ENCODE measurements at places on chromosomes 4 and X.

GRCh38 chr4:27267339-27267969 is 406.8 kb downstream of the STIM2 start:
- DNase-seq, result no peak

GRCh38 chr4:10063544-10064300 is 42.4 kb upstream of the SLC2A9 start:
- peak; percentile 28 for DNase-seq

DNA sequence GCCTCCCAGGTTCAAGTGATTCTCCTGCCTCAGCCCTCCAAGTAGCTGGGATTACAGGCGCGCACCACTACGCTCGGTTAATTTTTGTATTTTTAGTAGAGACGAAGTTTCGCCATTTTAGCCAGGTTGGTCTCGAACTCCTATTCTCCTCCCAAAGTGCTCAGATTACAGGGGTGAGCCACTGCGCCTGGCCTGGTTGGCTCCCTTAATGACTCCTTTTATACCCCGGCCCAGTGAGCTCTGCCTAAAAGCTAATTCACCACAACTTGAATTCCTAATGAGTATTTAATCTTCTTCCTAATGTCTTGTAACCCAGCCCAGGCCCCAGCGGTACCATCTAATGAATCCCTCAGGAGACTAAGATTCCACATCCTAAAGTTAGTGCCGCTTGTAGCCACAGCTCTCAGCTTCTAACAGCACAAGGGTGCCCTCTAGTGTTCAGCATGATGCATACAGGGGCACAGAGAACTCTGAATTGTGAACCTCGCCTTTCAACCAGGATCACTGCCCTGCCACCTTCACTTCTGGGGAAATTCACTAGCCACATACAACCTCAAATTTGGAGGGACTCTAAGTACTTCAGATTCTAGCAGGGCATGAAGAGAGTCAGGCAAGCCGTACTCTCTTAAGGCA is 89.5 kb downstream of the OR13H1 start:
- no peak for DNase-seq

DNA sequence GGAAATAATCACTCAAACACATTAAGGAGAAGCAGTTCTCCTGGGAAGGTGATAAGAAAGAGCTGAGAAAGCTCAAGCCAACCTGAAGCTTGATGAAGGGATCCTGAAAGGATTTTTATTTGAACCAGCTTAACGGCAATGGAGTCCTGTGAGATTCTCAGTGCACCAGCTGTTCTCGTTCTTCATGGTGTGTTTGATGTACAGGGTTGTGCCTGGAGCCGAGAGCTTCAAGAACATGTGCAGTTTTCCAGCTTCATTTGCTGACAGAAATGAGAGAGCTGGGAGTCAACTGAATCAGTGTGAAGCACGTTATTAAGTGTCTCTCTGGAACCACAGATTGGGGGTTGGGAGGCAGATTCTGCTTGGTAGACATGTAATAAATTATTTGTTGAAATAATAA is 115.7 kb downstream of the ANKRD50 start:
- DNase-seq, result no peak

DNA sequence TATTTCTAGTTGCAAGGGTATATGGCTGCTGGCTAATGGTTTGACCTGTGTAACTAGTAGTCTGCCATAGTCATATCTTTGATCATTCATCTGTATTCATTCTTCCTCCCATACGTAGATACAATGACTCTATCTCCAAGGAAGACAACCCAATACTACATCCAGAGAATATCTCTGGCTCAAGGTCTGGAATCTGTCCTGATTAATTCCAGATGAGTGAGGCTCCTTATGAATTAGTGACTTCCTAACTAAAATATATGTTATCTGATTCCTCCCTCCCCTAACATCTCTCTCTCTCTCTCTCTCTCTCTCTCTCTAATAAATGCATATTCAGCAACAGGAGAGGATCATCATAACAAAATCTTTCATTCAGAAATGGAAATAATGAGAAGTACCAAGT is 641.5 kb downstream of the FAT4 start:
- DNase-seq, result no peak

- peak; percentile 98 for DNase-seq
These were observed 104.5 kb upstream of the GATB start for GRCh38 chr4:151865312-151865711.

DNA sequence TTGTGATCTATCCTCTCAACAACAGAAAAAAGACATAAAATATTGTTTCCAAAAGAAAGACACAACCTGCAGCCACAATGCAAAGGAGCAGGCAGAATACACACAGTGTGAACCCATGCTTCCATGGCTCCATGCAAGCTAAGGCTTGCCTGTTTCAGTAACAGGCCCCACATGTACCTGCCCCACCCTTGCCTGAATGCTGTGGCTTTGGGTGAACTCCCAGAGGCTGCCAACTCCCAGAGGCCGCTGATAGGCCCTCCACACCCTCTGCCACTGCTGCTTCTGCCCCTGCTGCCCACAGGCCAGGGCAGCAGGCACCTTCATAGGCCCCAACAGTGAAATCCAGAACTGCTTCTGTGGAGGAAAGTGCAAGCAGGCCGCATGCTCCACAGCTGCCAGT is 313.9 kb downstream of the CHIC1 start:
- no peak for DNase-seq

GRCh38 chr4:186685767-186686183 is 37.9 kb downstream of the FAT1 start:
- DNase-seq, result no peak

GRCh38 chr4:46645126-46645525 is 255.2 kb upstream of the GABRA2 start:
- DNase-seq, result no peak

DNA sequence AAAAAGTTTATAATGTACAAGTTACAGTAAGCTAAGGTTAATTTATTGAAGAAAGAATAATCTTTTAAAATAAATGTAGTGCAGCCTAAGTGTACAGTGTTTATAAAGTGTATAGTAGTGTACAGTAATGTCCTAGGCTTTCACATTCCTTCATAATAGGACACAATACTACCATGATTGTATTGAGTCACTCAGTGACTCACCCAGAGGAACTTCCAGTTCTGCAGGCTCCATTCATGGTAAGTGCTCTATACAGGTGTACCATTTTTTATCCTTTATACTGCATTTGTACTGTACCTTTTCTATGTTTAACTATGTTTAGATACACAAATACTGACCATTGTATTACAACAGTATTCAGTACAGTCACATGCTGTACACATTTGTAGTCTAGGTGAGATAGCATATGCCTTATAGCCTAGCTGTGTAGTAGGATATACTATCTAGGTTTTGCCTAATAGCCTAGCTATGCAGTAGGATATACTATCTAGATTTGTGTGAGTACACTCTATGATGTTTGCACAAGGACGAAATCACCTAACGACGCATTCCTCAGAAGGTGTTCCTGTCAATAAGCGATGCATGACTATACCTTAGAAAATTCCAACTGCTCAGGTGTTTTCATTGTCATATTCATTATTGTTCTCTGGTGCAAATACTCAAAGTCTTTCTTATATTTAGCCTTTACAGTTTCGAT is 5.5 kb upstream of the TMEM255A start:
- DNase-seq, result no peak

DNA sequence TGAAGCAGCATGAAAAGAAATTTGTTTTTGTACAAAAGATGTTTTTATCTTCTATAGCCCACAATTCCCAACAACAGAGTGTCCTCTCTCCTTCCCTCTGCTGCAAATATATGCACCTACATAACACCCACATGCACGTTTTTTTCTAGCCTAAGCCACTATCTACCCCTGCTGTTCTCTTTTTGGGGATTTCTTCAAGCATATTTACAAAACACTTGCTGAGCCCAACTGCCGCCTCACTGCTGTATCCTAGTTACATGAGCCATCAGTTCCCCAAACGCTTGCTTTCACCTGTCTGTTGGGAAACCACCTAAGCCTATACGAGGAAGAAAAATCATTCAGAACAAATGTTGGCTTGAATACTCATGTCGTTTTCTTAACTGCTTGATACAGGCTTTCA is 127.2 kb downstream of the CHRNA9 start:
- DNase-seq, result no peak

- DNase-seq, result no peak
These were observed 35.1 kb upstream of the CYP2U1 start for GRCh38 chr4:107896158-107896645.

GRCh38 chr4:101345271-101345595 is 2.1 kb downstream of the PPP3CA start:
- peak; percentile 74 for DNase-seq

DNA sequence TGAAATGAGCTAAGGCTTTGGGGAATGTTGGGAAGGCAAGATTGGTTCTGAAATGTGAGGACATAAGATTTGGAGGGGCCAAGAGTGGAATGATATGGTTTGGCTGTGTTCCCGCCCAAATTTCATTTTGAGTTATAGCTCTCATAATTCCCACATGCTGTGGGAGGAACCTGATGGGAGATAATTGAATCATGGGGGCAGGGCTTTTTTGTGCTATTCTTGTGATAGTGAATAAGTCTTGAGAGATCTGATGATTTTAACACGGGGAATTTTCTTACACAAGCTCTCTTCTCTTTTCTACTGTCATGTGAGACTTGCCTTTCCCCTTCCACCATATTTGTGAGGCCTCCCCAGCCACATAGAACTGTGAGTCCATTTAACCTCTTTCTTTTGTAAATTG is 157.6 kb upstream of the C1QTNF7 start:
- no peak for DNase-seq

GRCh38 chr4:62517716-62518115 is 1317.6 kb downstream of the ADGRL3 start:
- DNase-seq, result no peak

- no peak for DNase-seq
These were observed 20.1 kb downstream of the ARHGEF9 start for GRCh38 chrX:63764946-63765345.

- no peak for DNase-seq
These were observed 7.8 kb downstream of the HMGB3 start for GRCh38 chrX:150990910-150991309.

- DNase-seq, result no peak
These were observed 24.1 kb downstream of the TMEM271 start for GRCh38 chr4:552019-552418.

DNA sequence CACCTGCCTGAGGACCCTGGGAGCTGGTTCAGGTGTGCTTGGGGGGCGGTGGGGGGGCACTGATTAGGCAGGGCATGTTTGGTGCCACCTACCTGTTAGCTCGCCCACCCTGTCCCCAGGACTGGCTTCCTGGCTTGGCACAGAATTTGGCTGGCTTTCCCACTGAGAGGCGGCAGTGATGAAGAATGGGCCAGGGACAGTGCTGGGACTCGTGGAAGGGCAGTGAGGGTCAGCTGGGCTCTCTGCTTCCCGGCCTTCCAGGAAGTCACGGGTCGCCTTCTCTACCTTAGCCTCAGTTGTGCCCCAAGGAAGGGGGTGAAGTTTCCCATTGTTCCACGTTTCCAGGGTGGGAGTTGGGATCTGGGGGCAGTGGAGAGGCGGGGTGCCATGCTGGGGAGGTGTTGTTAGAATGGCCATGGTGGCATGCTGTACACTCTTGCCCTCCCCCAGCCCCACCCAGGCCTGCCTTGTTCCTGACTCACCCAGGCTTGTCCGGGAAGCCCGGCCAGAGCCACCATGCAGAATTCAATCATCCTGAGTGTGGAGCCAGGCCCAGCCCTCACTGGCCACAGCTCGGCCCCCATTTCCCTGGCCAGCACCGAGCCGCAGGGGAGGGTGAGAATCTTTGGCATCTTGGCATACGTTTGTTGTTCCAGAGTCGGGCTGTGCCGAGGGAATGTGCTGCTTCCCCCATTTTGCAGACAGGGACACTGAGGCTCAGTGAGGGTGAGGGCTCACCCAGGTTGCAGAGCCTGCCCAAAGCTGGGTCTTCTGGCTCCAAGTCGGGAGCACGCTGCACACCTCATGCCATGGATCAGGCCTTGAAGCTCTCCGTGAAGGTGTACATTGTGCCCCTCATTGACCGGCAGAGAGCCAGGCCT is 21.9 kb upstream of the GPR78 start:
- DNase-seq, result no peak

- DNase-seq, result no peak
These were observed 23.5 kb upstream of the SOWAHD start for GRCh38 chrX:119734897-119735339.

GRCh38 chrX:74529311-74529710 is 85.1 kb downstream of the RLIM start:
- no peak for DNase-seq

GRCh38 chrX:101642093-101642492 is 17.6 kb downstream of the ARMCX2 start:
- DNase-seq, result no peak

- no peak for DNase-seq
These were observed 31.2 kb downstream of the MSX1 start for GRCh38 chr4:4890574-4891255.

DNA sequence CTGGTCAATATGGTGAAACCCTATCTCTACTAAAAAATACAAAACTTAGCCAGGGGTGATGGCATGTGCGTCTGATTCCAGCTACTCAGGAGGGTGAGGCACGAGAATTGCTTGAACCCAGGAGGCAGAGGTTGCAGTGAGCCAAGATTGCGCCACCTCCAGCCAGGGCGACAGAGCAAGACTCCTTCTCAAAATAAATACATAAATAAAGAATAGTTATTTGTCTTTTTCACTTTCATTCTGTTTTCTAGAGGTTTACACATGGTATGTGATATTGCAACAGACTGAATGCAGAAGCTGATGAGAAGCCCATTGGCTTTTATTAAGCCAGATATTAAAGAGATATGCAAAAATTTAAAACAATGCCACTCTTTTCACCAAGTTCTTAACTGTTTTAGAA is 8.2 kb downstream of the KLHL15 start:
- DNase-seq, result no peak

- no peak for DNase-seq
These were observed 47.1 kb upstream of the KLHL34 start for GRCh38 chrX:21705225-21705624.

- no peak for DNase-seq
These were observed 282.3 kb downstream of the INPP4B start for GRCh38 chr4:142563682-142564291.

DNA sequence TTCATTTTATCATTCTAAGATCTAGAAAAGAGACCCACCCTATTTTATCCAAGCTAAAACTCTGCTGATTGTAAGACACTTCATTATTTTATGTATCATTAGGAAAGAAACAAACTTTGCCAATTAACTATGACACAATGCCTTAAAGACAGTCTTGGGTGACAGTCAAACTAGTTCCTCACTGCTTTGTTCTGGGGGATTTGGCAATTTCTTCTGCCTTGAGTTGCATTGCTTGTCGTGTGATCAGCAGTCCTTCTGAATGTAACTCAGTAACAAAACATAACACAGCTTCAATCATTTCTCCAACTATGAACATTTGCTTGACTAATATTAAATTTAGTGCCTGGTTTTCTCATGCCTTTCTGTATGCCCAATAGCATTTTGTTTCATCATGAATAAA is 577.9 kb upstream of the DIPK2B start:
- no peak for DNase-seq

- DNase-seq, result no peak
These were observed 443.6 kb upstream of the AR start for GRCh38 chrX:67100031-67100884.

DNA sequence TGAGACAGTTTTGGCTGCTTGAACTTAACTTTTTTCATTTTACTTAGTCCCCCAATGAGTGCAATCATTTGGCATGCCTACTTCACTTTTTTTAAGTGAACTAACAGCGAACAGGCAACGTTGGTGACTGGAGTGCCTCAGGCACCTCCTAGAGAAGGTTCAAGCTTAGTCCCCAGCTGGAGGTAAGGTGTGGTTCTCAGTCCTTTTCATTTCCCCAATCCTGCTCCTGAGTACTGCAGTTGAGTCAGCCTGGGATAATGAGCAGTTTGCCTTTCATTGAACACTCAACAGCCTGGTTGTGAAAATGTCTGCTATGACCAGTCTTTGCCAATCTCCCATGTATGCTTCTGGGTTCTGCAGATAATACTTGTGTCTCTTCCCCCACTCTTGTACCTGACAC is 109.5 kb downstream of the CDKL5 start:
- DNase-seq, result no peak

Measured in GF-D8 (cell line).